Kidney glomerular epithelial cell (primary cell): ENCODE measurements at places on chromosomes 3 and 15.

- no peak for DNase-seq
Measured at GRCh38 chr3:9078561-9079240, 115.4 kb upstream of the RAD18 start.

- DNase-seq: no peak
Measured at GRCh38 chr15:96108405-96108804, 222.1 kb upstream of the NR2F2 start.

DNA sequence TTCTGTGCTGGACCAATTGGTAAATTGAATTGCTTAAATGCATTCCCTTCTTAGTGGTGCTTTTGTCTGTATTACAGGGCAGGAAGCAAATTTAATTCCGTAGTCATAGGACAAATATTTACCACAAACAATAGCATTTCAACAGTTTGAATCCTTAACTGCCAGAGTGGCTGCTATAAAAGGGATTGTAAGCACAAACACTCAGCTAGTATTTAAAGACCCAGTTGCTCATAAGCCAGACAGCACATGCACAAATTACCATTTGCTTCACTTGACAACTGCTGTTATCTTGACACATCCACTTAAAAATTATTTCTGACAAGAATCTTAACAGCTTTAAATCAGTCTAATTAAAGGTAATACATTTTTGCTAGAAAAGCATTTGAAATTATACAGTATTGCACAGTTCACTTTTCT lies 490.2 kb upstream of the ADAMTS9 start:
- peak; percentile 19 for DNase-seq

- DNase-seq: no peak
Measured at GRCh38 chr15:45112591-45113379, 1.2 kb downstream of the DUOX2 start.
